ENCODE measurements at places on chromosomes 11 and 22.
A peak's percentile ranks its signal among the peaks of the same experiment; 100 is the strongest.

DNA sequence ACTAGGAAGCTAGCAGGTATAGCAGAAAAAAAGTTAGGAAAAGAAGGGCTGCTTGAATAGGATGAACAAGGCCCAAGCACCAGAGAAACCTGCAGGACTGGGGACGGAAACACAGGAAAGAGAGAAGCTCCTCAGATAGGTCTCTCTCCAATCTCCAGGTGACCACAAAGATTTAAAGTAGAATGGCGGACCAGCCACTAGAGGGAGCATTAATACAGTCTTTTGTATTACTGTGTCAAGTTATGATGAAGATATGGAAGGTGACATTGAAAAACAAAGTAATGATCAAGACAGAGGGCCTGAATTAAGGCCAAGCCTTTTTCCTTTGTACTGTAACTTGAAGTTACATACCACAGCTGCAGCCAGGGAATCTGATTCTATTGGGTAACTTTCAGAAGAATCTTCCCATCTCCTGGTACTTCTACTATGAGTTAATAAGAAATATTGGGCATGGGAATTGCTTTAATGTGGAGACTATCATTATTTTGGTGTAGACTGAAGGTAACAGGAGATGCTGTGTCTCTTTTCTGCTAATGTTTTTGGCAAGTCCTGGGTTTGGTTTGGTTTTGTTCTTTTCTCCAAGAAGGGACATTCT lies 33.8 kb downstream of the OR2AG2 start:
- DNase-seq: peak; percentile 63

GRCh38 chr11:104443387-104443786 lies 279.4 kb upstream of the PDGFD start:
- DNase-seq: no peak

DNA sequence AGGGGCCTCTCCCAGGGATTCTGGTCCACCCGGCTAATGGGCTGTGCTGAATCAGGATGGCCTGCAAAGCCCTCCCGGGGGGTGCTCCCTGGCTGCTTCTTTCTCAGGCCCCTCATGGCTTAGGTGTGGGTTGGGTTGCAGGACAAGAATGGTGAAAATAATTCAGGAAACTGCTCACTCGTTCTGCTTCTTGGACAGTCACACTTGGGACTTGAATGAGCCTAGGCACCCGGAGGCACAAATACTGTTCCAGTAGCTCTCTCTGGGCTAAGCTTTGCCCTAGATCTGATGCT lies 83.2 kb downstream of the TRIM29 start:
- DNase-seq: no peak

DNA sequence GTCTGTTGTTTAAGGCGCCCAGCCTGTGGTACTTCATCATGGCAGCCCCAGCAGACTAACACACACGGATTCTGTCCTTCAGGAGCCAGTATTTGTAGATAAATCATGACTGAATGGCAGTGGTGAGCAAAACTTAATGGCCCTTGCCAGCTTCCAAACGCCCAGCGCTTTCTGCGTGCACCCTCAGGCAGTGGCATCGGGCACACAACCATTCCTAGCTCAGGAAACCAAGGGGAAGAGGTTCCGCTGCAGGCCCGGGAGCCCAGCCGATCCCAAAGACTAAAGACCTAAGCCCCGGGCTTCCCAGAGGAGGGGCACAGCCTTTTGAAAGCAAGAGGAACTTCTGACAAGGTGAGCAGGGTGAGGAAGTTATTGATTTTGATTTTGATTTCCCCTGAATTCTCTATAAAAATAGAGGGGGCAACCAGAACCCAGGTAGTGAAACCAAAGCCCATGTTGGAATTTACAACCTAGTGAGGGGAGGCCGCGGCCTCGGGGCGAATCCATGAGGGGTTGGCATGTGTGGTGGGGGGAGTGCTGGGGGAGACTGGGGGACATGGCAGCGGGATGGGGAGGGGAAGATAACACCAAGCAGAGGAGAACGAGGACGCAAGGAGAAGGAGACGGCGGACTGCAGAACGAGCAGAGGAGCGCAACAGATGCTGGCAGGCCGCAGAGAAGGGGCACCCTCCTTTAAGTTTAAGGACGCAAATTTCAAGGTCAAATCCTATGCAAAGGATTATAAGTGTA lies 79.9 kb upstream of the SEPTIN5 start:
- DNase-seq: no peak

DNA sequence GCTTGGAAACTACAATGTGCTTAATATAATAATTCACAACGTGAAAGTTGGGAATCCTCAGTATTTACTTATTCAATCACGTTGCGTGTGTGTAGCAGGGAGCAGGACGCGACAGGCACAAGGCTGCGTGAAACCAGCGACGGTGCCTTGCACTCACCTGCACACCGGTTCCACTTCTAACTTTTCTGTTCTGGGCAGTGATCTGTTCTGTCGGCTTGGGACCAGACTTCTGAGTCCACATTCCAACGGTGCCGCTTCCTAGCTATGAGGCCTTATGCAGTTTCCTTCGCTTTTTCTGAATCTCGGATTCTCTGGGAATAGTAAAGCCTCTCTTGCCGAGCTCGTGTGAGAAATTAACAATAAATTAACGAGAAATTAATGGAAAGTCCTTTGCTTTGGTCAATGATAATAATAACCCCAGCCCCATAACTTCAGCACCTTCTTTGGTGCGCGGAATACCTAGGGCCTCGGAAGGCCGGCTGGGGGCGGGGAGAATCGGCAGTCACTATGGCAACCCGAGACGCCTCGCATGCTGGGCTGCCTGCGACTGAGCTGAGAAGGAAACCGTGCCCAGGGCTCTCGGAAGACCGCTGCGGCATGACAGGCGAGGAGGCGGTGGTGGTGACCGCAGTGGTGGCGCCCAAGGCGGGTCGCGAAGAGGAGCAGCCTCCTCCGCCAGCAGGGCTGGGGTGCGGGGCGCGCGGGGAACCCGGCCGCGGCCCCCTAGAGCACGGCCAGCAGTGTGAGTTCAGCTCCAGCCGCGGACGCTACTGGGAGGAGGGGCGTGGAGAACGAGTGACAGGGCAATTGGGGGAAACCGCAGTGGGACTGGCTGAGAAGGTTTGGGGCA lies at the start of gene C11orf97:
Gene C11orf97, plus strand, starts transcription at position 530 of the 850 bp plus-strand sequence. Its CDS starts 68 bp downstream, at position 598.
- DNase-seq: peak; percentile 50

DNA sequence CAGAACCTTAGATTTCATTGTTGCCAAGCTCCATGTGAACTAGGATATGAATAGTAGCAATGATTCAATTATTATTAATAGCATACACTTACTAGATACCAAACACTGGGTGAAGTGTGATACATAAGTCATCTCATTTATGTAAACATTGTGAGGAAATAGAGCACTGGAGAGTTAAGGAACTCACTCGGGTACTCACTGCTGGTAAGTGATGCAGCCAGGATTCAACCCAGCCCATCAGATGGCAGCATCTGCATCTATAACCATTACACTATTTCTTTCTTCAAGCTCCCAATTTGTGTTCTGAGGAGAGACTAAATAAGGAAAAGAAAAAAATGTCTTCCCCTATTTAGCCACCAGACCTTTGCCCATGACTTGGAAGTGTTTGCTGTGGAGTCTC lies 10.2 kb upstream of the ALG8 start:
- DNase-seq: no peak

GRCh38 chr11:113470233-113470632 lies 5.0 kb downstream of the DRD2 start:
- no peak for DNase-seq

GRCh38 chr11:107017104-107017432 lies 1.2 kb downstream of the GUCY1A2 start:
- DNase-seq: no peak

DNA sequence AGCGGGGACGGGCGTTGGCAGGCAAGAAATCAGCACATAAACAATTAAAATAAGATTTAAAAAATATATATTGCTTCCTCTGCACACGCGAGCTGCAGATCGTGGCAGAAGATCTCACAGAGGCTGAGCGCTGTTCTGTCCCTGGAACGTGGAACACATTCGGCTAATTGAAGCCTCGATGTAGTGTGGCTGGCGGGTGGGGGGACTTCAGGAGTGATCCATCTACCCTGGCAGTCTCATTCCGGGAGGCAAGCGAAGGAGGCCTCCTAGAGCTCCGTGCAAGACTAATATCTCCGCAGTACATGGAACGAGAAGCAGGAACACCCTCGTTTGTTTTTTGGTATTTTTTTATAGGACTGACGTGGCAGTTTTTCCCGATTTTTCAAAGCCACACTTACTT lies 402.4 kb downstream of the MN1 start:
- DNase-seq: no peak

GRCh38 chr11:134856056-134856971 lies 444.3 kb upstream of the B3GAT1 start:
- DNase-seq: no peak

DNA sequence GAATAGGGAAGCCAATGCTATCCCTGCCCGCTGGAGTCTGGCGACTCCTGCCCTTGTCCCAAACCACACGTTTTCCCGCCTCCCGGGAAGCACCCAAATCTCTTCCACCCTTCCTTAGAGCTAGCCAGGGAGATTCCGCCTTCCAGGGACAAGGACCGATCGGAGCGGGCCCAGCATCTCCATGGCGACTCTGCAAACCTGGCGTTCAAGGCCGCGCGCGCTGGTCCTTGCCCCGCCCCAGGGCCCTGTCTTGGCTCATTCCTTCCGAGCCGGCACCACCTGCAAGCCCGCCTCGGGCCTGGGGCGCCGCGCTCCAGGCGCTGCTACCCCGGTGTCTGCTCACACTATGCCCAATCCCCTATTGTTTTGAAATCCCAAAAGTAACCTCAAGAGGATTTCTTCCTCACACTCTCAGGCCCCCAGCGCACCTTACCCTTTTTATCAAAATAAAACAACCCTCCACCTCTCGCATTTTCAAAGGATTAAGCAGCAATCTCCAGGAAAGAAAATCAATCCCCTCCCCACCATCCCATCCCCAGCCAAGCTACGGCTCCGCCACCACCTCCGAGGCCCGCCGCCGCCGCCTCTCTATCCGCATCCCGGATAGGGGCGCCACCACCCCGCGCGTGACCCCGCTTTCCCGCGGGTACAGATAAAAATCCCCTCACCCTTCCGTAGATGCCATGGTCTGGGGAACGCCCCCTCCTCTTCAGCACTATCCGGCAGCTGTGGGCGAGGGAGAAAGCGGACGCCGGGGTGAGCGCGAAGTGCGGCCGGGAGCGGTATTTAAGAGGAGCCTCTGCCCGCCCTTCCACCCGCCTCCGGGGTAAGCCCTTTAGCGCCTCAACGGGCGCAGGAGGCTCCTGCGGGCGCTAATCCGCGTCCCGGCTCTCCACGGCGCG lies 825 bp downstream of the SLC1A2 start:
- DNase-seq: peak; percentile 22

- no peak for DNase-seq
Measured at GRCh38 chr11:19306179-19306944, 65.6 kb upstream of the E2F8 start.

DNA sequence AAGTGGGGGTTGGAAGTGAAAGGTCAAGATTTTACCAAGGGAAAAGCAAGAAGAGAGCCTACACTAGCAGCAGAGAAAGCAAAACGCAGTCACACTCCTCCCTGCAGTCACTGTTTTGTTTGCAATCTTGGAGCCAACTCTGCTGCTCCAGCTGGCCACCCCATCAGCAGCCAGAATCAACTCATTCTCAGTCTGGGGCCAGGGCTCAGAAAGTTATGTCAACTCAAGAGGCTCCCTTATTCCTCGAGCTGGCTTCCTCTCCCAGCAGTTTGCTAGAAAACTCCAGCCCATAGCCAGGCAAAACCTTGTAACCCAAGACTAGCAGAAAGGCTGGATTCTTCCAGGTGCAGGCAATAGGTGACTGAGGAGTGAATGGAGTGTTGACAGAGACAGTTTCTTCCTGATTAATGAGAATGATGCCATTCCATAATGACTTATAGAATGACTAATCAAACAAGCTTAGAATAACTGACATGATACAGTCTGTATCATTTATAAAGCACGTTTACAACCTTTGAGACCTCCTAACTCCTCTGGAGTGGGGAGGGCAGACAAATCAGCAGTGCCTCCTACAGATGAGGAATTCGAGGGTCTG lies 53.4 kb downstream of the P4HA3 start:
- no peak for DNase-seq

GRCh38 chr11:13874597-13874996 lies 87.9 kb upstream of the SPON1 start:
- DNase-seq: no peak

- no peak for DNase-seq
Measured at GRCh38 chr11:84518631-84519183, 1108.4 kb downstream of the DLG2 start.

- DNase-seq: no peak
Measured at GRCh38 chr11:132424433-132424832, 1054.0 kb downstream of the NTM start.

DNA sequence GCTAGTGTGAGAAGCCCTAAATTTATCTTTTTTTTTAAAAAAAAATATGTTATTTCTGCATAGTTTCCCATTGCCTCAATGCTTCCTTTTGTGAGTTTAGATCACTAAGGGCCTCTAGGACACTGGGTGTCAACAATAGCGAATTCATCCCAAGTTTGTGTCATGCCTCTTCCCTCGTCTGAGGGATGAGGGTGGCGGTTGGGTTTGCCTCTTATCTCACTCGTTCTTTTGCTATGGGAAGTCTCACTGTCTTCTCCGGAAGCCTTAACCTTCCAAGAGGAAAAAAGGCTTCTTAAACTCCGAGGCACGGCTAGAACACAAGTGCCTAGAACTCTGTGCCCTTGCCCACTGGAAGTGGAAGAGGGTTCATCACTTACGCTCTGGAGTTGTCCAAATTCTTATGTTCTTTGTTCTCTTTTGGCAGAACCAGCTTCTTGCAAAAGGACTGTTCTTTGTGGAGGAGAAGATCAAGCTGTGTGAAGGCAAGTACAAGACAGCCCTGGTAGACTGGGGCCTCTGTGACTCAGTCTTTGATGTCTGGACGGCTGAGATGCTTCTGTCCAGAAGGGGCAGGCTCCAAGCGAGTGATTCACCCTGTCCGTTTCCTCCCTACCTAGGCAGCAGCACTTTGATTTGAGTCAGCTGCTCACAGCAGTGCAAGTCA lies 78.5 kb downstream of the TRAF6 start:
- DNase-seq: no peak

GRCh38 chr11:26841818-26842473 lies 120.1 kb upstream of the SLC5A12 start:
- DNase-seq: no peak

- no peak for DNase-seq
Measured at GRCh38 chr11:74577624-74578396, 14.6 kb upstream of the POLD3 start.

DNA sequence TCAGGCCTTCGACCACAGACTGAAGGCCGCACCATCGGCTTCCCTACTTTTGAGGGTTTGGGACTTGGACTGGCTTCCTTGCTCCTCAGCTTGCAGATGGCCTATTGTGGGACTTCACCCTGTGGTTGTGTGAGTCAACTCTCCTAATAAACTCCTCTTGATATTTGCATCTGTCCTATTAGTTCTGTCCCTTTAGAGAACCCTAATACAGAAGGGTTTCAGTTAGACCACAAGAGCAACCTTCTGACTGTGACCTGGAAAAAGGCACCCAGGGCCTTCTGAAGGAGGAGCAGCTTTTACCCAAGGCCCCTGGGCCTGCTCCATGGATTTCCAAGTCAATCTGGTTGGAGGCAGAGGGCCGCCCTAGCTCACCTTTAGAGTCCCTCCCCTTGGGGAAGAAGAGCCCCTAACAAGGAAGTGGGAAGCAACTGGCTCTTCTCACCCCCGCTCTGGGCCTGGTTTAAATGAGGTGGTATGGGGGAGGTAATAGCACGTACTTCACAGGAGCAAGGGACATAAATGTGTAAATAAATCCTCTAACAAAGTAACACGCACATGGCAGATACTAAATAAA lies 11.2 kb upstream of the CHST1 start:
- DNase-seq: no peak
